RCC 7860 (cell line): ENCODE measurements at places on chromosomes 13 and 19.

DNA sequence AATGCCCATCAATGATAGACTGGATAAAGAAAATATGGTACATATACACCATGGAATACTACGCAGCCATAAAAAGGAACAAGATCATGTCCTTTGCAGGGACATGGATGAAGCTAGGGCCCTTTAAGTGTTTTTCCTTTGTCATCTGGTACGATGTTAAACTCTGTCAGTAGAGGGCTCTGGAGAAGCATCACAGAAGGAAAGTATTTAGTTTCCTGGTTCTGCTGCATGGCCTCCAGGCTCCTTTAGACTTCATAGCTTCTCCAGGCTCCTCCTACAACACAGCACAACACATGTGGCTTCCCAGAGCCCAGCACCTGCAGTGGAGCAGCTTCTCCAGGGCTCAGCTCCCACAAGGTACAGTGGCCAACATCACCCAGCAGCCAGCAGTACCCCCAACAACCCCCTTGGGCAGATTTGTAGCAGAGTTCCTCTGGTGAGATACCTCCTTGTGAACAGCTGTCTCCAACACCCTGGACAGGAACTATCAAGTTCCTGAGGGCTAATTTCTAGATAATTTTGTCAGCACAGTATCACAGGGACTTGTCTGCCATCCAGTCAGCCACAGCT lies 63.4 kb downstream of the KCTD12 start:
- DNase-seq: peak; percentile 6

DNA sequence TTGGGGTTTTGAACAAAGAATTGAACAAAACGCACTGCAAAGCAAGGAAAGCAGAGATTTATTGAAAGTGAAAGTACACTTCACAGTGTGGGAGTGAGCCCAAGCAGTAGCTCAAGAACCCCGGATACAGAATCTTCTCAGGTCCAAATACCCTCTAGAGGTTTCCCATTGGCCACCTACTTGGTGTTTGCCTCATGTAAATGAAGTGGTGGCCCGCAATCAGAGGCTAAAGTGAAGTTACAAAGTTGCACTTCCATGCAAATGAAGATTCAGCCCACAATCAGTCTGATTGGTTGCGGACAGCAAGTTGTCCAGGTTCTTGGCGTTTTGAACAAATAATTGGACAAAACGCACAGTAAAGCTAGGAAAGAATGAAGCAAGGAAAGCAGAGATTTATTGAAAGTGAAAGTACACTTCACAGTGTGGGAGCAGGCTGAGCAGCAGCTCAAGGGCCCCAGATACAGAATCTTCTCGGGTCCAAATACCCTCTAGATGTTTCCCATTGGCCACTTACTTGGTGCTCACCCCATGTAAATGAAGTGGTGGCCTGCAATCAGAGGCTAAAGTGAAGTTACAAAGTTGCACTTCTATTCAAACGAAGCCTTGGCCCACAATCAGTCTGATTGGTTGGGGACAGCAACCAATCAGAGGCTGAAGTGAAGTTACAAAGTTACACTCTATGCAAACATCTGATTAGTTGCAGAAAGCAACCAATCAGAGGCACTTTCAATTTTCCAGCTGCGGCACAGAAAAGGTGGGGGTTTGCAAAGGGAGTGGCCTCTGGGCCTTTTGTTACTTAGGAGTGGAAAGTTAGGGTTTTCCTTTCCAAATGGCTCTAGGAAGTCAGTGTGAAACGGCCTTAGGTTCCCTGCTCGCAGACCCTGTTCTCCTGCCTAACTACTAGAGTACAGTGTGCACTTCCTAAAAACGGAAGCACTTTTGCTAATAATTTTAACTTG lies 4.8 kb upstream of the TM9SF2 start:
- no peak for DNase-seq

DNA sequence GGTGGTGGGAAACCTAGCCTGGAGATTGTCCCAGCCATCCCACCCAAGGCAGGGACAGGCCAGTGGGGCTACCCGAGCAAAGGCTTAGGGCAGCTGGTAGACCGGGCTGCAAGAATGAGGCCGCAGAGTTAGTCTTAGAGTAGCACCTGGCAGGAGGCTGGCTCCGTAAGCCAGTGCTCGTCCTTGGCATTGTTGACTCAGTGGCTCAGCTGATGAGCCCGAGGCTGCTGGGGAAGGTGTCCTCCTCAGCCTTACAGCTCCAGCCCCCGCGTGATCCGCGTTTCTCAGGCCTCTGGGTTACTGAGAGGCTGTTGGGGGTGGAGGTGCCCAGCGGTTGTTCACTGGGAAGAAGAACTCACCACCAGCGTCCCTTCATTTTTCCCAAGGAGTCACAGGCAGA lies 24.7 kb downstream of the PPP1R37 start:
- no peak for DNase-seq

GRCh38 chr13:94020833-94021232 lies 458.6 kb downstream of the DCT start:
- peak; percentile 72 for DNase-seq

- DNase-seq: no peak
Measured at GRCh38 chr13:89057862-89058261, 1386.7 kb downstream of the SLITRK5 start.

DNA sequence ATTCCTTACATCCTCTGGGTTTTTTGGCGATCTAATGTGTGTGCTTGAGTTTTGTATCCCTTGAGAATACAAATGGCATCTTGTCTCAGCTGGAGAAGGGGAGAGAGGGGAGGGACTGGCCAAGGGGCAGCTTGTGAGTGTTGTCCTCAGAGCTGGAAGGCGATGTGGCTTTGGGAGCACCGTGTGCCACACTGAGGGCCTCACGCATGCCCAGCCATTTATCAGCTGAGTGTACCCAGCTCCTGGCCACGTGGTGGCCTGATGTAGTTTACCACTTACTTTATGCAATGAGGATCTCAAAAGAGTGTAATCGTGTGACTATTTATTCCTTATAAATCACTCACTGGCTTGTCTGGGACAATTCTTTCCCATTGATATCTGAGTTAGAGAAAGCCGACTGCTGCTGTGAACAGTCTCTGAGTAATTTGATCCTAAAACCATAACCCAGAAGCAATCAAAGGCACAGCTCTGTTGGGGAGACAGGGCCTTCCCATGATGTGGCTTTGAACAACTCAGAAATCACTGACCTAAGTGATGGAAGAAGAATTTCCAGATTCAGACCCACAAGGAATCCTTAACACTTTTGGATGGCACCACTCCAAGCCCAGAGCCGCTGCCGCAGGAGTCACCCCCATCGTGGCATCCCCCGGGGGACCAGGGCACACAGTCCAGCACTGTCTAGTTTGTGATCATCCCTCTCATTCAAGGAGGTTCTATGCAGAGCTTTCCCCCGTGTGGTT lies 53.9 kb upstream of the MTIF3 start:
- no peak for DNase-seq

- DNase-seq: no peak
Measured at GRCh38 chr13:102089177-102089576, 312.7 kb downstream of the FGF14 start.

DNA sequence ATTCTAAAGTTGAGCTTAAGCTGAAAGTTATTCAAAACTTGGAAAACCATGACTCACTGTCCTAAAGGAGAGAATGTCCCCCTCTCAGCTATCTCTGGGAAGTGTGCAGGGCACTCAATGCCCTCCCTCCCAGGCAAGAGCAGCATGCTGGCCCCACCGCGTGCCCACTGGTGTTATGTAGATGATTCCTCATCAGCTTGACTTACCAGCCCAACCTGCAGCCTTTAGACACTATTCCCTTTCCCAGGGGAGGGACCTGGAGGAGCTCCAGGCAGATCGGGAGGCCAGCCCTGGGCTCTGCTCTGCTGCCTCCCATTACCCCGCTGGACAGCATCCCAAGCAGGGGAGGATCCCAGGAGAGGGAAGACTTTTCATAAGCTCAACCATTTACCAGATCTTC lies 124.6 kb downstream of the FGF14 start:
- no peak for DNase-seq

DNA sequence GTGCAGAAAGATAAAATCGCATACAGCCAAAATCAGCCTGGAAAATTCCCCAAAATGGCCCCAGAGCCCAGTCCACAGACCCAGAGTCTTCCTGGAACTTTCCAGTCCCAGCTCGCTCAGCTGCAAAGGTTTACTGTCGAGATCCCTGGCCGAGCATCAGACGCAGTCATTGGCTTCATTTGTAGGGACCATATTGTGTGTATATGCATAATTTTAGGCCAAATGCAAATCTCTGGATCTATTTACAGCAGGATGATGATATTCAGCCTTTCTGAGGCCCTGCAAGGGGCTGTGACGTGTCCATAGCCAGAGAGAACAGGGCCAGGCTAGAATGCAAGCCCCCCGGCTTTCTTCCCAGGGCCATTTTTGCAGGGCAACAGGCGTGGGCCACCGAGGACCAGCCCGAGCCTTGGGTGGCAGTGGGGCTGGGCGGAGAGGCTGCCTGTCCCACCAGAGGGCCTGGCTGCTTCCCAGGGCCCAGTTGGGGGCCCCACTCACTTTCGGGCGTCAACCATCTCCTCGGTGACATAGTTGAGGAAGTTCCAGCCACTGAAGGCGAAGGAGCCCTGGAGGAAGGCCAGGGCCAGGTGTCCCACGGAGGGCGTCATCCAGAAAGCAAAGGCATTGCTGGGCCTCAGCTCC lies 13.7 kb downstream of the SLC7A10 start:
- DNase-seq: no peak

DNA sequence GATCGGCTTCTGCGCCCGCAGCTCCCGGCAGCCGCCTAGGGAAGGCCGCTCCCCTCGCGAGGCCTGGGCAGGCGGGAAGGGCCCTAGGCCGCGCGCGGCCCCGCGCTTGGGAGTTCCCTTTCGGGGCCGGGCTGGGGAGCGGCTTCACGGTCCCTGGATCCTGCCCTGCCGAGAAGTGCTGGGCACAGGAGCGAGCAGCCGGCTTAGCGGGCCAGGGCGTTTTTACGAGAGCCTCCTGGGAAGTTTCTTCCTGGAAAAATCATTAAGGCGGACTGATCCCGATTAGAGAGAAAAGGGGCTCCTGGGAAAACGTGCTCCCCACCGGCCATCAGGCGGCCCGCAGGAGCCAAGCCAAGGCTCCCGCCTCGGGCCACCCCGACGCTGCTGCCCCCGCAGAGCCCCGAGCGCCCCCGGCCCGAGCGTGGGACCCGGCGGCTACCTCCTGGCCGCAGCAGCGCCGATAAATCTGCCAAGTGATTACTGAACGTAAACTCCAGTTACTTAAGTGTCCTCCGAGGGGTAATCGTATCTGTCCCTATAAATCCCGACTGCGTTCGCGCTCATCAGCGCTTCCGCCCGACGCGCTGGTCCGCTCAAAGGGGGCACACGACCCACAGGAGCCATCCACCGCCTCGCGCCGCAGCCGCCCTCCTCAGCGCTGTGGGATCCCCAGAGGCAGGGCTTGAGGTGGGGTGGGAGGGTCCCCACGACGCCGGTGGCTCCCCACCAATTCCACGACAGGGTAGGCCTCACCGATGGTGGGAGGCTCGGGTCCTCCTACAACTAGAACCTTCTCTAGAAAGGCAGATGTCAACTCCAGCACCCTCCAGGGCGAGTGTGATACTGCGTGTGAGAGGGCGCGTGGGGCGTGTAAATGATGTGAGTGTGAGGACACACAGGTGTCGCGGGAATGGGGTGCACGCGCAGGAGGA lies 2.8 kb downstream of the ZIC5 start:
- no peak for DNase-seq

- no peak for DNase-seq
Measured at GRCh38 chr19:49555600-49556411, 24.6 kb downstream of the NOSIP start.

DNA sequence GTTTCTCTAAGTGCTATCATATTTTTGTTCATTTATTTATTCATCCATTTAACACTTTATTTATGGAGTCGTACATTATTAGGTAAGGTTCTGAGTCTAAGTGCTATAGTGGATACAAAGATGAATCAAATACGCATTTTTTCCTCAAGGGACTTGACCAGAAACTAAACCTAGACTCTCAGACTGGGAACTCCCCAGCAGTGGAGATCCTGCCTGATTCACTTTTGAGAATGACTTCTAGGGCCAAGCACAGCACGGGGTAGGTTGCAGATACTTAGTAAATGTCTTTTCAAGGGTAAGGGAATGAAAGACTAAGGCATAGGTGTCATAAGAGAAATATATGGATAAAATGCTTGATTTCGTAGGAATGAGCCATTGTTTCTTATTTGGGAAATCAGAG lies 7.2 kb downstream of the DNAJC15 start:
- DNase-seq: no peak

- peak; percentile 55 for DNase-seq
Measured at GRCh38 chr19:15864824-15865223, 33.0 kb downstream of the CYP4F2 start.

DNA sequence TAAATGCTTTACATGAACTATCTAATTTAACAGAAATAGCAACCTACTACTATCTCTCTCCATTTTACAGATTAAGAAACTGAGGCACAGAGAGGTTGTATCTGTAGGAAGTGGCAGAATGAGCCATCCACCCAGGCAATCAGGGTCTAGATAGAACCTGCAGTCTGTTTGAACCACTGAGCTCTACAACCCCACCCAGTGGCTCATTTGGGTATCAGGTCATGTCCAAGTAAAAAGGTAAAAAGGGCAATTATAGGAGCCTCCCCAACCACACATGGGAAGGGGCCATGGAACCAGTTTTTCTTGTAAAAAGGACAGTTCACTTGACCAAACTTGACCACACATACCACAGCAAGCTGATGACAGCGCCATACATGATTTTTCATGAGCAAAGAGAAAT lies 92.9 kb upstream of the SGCG start:
- DNase-seq: peak; percentile 13

GRCh38 chr13:113879494-113880360 lies 15.9 kb upstream of the GAS6 start:
- no peak for DNase-seq

GRCh38 chr13:73171271-73171682 lies 112.5 kb downstream of the KLF5 start:
- DNase-seq: no peak

GRCh38 chr13:39099231-39099630 lies 61.0 kb downstream of the NHLRC3 start:
- no peak for DNase-seq

- no peak for DNase-seq
Measured at GRCh38 chr13:87244256-87244890, 426.8 kb upstream of the SLITRK5 start.

DNA sequence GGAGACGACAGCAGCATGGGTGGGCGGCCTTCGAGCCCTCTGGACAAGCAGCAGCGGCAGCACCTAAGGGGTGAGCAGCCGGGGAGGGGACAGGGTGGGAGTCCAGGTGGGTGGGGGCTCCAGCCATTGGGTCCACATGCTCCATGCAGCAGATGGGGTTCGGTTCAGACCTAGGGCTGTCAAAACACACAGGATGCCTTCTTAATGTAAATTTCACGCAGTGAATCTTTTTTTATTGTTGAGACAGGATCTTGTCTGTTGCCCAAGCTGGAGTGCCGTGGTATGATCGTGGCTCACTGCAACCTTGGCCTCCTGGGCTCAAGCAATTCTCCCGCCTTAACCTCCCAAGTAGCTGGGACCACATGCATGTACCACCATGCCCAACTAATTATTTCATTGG lies 15.9 kb downstream of the PGLS start:
- DNase-seq: no peak

DNA sequence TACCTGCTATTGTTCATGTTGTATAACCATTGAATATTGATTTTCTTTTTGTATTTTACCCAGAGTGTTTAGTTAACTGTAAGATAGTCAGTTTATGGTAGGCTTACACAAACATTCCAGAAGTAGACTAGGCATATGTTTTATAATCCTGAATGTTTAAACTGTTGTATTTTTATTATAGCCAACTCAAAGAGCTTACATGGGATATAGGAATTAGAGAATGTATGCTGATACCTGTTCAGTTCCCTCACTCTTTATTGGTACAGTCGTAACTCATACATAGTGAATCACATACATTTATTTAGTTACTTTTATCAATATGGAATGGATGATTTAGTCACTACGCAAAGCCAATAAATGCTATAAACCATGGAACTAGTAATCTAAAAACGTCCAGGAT lies 657.9 kb downstream of the SLITRK5 start:
- no peak for DNase-seq
